Right ventricle myocardium superior (tissue), 1 donor: ENCODE measurements at places on chromosomes 16 and 17. TPM values are rescaled to one million over a fixed set of nuclear protein-coding genes. Genes with fewer than 3 reads are reported as not detected.

- no peak for DNase-seq
Observed at GRCh38 chr16:85229869-85230462, 117.7 kb upstream of the CIBAR2 start.

- no peak for DNase-seq
Observed at GRCh38 chr17:21211825-21212479, 2.0 kb downstream of the TMEM11 start.

The PLK1 gene
- total RNA-seq = 1.2 TPM

GRCh38 chr17:8794636-8795035 is 4.5 kb downstream of the MFSD6L start:
- DNase-seq = no peak

GRCh38 chr17:38559051-38559879 is 46.5 kb downstream of the SRCIN1 start:
- DNase-seq = peak; percentile 87

DNA sequence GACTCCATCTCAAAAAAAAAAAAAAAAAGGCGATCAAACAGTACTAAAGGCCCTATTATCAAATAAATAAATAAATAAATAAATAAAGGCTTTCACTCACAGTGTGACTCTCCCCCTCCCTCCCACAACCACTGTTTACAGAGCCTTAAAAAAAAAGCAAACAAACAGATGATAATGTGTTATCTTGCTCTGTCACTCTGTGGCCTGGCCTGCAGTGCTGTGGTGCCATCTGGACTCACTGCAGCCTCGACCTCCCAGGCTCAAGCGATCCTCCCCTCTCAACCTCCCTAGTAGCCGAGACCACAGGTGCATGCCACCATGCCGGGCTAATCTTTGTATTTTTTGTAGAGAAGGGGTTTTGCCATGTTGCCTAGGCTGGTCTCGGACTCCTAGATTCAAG is 8.1 kb upstream of the NAGLU start:
- DNase-seq = peak; percentile 4
